NCI-H69 (cell line): ENCODE measurements at places on chromosomes 3 and 15.

- no peak for DNase-seq
These were observed 25.0 kb downstream of the TMPRSS7 start for GRCh38 chr3:112059497-112059896.

DNA sequence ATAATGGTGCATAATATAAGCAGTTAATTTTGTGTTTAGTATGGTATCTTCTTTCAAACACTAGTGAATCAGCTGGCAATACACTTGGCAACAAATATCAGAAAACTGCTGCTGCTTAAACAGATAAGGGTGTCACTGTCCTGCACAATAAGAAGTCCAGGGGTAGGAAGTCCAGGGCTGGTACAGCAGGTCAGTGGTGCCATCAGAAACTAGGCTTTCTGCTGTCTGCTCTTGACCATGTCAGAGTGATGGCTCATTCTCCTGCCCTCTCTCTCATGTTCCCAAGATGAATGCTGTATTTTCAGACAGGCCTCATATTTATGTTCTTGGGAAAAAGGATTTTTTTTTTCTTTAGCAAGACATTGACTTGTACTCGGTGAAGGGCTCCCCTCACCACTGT lies 9.2 kb upstream of the GRK7 start:
- no peak for DNase-seq

GRCh38 chr15:99467338-99467720 lies 98.5 kb upstream of the MEF2A start:
- DNase-seq = peak; percentile 41

DNA sequence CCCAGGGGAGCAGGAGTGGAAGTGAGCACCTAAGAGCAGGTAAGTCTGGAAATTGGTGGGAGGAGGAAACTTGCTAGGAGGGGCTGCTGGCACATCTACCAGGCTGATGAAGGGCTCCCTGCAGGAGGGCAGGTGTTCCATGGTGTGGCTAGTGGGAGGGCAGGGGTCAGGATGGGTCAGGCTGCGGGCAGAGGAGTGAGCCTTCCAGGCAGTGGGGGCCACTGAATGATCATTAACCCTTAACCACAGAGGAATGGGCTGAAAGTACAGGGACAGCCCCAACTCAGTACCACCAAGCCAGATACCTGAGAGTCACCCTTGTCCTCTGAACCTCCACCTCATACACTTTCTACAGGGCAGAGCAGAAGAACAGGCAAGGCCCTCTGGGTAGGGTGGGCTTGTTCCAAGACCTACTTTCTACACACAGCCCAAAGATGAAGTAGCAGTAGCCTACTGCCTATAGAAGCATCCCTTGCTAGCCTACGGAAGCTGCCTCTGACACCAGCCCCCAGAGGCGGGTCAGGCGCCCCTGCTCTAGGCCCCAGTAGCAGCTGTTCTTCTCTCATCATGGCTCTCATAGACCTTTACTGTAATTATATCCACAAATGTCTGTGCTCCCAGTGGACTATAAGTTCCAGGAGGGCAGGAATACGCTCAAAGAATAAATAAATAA lies 4.6 kb downstream of the RAB6B start:
- DNase-seq = no peak

GRCh38 chr15:79595995-79596622 lies 164.0 kb downstream of the MINAR1 start:
- peak; percentile 89 for DNase-seq

- DNase-seq = no peak
These were observed 431.9 kb downstream of the MFSD1 start for GRCh38 chr3:159233734-159234133.

DNA sequence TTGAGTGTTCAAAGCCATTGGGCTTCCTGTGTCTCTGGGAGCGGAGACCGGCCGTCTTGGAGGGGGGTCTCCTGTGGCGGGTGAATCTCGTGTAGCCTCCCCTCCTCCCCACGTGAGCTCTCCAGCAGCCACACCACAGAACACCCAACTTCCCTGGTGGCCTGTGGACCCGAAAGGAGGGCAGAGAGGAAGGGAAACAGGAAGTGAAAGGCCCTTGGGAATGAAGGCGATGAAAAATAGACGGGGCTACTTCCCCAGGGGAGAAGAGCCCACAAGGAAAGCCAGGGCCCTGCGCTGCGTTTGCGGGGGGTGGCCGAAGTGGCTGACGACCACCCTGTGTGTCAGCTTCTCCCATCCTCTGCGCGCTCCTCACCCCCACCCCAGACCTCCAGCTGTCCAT lies 5.4 kb downstream of the ANKRD63 start:
- no peak for DNase-seq

- peak; percentile 75 for DNase-seq
These were observed 30.3 kb downstream of the ARL14 start for GRCh38 chr3:160707187-160707794.

DNA sequence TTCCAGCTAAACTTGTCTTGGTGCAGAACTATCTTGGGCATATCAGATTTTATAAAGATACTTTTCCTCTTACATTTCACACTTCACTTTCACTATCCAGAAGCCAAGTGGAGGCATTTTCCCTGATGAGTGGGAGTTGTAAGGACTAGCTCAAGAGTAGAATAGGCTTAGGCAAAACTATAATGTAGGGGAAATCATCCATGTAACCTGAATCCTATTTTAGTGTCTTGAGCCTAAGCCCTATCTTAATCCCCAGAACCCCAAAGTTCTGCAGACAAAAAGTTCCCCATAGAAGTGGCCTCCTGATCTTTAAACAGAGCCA lies 42.2 kb upstream of the CD47 start:
- DNase-seq = no peak

DNA sequence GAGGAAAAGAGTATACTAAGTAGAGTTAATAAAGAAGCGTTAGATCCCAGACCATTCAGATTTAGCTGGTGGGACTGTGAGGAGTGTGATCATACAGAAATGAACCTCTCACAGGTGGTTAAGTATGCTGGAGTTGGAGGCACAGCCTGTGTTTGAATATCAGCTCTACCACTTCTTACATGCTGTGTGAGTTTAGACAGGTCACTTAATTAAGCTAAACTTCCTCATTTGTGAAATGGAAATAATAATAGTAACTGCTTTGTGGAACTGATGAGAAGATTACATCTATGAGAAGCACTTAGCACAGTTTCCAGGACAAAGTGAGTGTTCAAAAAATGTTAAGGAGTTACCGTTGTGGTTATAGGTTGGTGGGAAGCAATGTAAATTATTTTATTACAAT lies 8.4 kb downstream of the ACP3 start:
- DNase-seq = no peak

GRCh38 chr3:175005881-175006280 lies 146.7 kb downstream of the NAALADL2 start:
- peak; percentile 63 for DNase-seq

GRCh38 chr3:126998728-126999127 lies 15.8 kb downstream of the PLXNA1 start:
- peak; percentile 83 for DNase-seq

DNA sequence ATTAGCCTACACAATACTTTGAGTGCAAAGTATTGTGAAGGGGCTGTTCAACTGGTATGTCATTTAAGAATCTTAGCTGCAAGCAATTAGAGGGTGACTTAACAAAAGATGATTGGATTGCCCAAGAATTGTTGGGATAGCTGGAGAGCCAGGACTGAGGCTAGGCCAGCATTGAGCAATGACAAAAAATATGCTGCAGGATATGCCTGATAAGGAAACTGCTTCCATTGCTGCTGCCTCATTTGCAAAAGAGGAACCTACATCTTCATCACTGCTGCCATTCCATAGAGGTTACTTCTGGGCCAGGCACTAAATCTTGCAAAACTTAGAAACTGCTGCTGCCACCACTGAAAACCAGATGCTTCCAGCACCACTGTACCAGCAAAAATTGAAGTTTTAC lies 108.0 kb upstream of the TBC1D5 start:
- no peak for DNase-seq

DNA sequence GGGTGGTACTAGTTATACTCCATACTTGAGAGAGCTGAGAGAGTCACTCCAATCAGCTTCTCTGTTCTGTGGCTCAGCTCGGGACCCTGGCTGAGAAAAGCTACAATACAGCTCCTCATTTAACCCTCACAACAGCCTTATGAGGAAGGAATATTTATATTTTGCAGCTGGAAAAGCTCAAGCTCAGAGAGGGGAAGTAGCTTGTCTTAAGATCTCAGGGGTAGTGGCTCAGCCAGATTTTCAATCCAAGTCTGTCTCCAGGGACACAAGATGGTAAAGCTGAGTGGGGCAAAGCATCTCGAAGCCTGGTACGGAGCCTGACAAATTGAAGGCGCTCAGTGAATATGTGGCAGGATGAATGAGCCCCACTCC lies 14.8 kb downstream of the SCAMP2 start:
- DNase-seq = no peak

DNA sequence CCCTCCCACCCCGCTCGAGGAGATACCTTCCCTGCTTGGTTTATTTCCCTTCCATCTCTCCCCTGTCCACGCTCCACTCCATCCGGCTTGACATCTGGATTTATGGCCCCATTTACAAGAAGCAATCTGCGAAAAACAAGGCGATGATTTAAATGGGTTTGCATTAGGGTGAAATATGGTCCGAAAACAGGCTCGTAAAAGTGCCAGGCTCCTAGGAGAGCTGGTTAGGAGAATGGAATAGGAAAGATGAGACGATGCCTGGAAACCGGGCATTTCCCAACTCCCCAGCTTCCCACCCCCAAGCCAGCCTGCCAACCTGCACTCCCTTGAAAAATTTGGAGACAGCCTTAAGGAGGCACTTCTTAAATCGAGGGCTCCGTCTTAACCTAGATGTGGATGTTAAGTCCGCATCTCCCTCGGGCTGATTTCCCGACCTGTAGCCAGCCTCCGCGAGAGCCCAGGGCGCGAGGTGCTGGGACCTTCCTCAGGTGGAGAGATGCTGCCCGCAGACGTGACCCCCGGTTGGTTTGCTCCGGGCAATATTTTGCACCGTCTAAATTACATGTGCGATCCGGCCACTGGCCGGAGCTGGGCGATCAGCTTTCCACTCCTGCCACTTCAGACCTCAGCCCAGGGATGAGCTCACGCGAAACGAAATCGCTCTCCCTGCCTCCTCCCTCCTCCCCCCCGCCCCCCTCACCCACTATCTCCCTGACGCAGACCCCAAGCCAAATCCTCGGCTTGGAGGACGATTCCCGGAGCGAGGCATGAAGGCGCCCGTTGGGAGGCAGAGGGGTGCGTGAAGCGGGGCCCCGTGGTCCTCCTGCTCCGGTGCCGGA lies 1.3 kb downstream of the GRM7 start:
- peak; percentile 37 for DNase-seq

GRCh38 chr3:51817375-51817774 lies 38.3 kb upstream of the IQCF6 start:
- DNase-seq = no peak

- no peak for DNase-seq
These were observed 24.4 kb downstream of the NAA50 start for GRCh38 chr3:113721636-113722035.
